ENCODE measurements at places on chromosomes 12 and 14. TPM values are rescaled to one million over a fixed set of nuclear protein-coding genes. Genes with fewer than 3 reads are reported as not detected.
A peak's percentile ranks its signal among the peaks of the same experiment; 100 is the strongest.

DNA sequence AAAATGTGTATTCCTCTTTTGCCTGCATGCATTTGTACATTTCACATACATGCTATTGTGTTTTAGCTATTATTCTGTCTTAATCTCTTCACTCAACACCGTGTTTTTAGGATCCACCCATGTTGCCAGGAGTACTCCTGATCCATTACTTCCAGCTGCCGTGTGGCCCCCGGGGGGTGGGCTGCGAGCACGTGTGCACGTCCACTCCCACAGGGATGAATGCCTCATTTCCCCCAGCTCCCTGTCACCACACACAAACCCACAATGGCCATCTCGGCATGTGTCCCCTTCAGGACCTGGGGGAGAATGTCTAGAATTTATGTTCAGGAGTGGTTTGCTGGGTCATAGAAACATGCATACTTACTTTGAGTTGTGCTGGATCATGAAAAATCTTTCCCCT is 62.7 kb upstream of the ACTN1 start:
- DNase-seq, result no peak

DNA sequence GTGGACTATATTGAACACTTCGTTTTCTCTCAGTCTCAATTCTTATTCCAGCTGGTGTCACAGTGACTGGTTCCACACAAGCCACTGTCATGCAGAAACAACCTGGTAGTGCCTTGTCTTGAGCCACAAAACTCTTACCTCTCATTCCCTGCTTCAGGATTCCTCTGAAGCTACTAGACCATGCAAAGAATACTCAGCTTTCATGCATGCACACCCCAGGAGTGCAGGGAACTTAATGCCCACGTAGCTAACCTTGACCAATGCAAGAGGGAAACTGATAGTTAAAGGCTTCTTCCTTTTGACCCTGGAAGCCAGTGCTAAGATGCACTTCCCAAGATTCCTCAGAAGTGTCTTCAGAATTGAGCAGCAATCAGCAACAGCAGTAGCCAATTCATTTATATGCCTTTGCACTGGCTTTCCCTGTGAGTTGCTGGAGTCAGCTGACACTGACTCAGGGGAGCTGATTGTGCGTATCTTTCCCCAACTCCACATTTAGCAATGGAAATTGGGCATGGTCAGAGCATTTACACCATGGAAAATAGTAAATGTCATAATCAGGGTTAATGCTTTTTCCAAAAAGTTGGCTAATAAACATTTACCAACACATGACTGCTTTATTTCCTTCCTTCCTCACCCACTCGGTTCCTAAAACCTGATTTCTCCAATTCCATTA is 113.6 kb upstream of the SLC35F4 start:
- DNase-seq, result no peak

- peak; percentile 60 for DNase-seq
These were observed 132.3 kb downstream of the SNAPC1 start for GRCh38 chr14:61894452-61895077.

DNA sequence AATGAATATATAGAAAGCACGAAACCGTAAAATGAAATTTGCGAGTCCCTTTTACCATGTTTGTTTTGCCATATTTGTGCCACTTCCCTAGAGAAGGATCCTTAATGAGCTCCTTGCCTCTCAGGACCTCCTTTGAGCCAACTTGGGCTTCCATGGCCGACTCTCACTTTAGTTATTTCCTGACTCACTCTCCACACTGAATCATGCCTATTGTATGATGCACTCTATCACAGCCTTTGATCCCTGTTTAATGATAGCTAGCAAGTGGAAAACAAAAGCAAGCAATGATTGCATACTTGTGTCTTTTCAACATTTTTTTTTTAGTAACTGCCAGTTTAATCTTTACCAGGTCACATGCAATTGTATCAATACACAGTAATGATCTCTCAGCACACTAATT is 153.2 kb downstream of the CCER1 start:
- DNase-seq, result no peak

DNA sequence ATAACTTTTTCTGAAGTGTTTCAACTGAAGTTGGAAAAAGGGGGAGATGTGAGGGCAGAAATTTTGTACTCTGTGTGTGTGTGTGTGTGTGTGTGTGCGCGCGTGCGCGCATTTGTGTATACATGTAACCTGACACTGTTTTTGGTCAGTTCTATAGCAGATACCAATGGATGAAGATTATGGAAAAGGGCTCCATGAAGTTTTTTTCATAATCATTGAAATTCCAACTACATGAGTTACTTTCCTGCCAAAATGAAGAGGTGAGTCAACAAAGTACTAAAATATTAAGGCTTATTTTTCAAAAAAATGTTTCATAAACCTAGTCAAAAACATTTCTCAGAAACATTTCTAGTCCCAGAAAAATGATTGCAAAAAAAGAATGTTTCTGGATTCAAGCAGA is 25.7 kb upstream of the CERS5 start:
- no peak for DNase-seq

- DNase-seq, result no peak
These were observed 111.2 kb downstream of the LGMN start for GRCh38 chr14:92637228-92637627.

- no peak for DNase-seq
These were observed 874 bp upstream of the YARS2 start for GRCh38 chr12:32756476-32757066.

DNA sequence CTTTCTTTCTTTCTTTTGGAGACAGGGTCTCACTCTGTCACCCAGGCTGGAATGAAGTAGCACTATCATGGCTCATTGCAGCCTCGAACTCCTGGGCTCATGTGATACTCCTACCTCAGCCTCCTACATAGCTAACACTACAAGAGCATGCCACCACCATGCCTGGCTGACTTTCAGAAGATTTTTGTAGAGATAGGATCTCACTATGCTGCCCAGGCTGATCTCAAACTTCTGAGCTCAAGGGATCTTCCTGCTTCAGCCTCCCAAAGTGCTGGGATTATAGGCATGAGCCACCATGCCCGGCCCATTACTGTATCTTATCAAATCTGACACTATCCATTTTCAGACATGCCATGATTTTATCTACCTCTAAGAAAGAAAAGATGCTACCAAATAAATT is 31.6 kb downstream of the NDUFA12 start:
- DNase-seq, result no peak

DNA sequence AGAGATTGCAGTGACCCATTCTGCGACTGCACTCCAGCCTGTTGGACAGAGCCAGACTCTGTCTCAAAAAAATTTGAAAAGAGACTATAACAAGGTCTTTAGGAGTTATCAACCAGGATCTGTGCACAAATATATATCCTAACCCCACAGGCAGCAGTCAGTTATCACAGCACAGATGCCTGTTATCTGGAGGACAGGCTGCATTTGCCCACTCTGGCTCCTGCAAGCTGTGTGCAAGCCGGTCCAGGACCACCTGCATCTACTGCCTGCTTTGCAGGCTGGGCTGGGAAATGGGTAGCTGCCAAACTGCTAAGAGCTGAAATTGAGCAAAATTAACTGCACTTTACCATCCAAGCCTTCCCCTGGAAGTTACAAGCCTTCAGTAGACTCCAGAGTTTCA is 21.4 kb upstream of the RCOR1 start:
- no peak for DNase-seq

- no peak for DNase-seq
These were observed 40.0 kb downstream of the DAAM1 start for GRCh38 chr14:59228421-59228820.

GRCh38 chr12:95851606-95852005 is 7.1 kb upstream of the SNRPF start:
- no peak for DNase-seq

- DNase-seq, result no peak
These were observed 80.4 kb downstream of the FOXN4 start for GRCh38 chr12:109228664-109229063.

- no peak for DNase-seq
These were observed 1.3 kb downstream of the LRP1-AS start for GRCh38 chr12:57146092-57146491.

DNA sequence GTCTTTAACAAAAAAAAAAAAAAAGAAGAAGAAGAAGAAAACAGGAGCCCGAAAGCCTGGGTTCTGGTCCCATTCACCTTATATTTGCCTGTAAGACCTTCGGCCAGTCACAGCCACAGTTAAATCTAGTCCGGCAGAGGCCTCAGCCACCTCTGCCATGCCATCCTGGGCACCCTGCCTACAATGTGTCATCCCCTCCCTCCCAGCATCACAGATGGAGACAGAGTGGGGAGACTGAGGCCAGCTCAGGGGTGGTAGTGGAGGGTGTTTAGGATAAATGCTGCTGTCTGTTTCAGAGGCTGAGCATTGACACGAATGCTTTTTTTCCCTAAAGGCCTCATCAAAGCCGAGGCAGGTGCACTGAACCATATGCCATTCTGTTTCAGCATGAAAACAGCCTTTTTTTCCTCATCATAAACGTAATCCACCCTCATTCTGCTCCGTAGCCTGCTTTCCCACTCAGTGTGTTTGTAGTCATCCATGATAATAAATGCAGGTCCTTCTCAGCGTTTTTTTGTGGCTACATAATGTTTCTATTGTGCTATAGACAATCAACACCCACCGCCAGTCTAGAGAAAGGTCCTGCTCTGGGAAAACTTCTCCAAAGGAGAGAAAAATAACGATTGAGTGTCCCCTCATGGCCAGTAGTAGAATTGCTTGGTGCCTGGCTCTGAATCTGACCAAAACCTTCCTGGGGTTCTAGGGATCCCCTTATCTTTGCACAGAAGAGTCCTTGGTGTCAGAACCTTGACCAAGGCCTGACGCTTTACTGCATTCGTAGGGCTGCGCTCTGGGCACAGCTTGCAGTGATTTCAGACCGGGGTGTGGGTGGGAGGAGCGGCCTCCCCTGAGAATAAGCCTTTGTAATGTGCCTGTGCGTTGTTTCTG is 41.1 kb upstream of the TSPAN9 start:
- no peak for DNase-seq

- peak; percentile 20 for DNase-seq
These were observed 1089.1 kb downstream of the SLC6A15 start for GRCh38 chr12:83823386-83824045.

MDP1 gene
- total RNA-seq, result 10.9 TPM
